Stimulated activated CD4-positive, alpha-beta T cell treated with anti-CD3 and anti-CD28 coated beads, Interleukin-12 subunit alpha, Interleukin-12 subunit beta, amount 100 ng/mL, for 48 hours (primary cell): ENCODE measurements at places on chromosomes 11 and 22.

GRCh38 chr22:38731703-38732161, 24.1 kb downstream of the SUN2 start:
- DNase-seq, result no peak

- DNase-seq, result no peak
These were observed 2.5 kb downstream of the ROBO3 start for GRCh38 chr11:124867700-124868099.

DNA sequence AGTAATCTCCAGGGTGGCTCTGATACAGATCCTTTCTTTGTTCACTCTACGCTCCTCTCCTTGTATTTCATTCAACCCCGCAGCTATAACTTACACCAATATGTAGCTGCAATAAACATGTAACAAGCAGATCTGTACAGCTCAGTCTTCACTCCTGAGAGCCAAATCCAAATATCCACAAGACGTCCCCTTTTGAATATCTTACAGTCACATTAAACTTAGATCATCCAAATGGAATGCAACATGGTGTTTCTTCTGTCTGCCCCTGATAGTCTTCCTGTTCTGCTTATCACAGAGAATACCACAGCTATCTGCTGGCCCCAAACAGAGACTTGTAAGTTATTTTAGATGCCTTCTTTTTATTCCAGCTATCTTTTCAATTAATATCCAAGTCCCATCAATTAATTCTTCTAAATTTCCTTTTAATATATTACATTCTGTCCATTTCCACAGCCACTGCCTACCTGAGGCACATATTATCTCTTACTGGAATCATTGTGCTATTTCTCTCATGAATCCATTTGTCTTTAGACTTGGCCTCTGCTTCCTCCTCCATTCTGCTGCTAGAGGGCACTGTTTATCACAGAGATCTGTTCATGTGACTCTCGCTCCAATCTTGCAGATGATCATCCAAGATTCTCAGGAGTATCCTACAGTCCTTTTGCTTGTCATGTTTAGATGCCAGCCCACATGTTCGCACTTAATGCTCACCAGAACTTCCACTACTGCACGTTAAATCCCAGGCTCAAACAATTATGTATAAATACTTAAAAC, 908.6 kb downstream of the NTM start:
- DNase-seq, result no peak

DNA sequence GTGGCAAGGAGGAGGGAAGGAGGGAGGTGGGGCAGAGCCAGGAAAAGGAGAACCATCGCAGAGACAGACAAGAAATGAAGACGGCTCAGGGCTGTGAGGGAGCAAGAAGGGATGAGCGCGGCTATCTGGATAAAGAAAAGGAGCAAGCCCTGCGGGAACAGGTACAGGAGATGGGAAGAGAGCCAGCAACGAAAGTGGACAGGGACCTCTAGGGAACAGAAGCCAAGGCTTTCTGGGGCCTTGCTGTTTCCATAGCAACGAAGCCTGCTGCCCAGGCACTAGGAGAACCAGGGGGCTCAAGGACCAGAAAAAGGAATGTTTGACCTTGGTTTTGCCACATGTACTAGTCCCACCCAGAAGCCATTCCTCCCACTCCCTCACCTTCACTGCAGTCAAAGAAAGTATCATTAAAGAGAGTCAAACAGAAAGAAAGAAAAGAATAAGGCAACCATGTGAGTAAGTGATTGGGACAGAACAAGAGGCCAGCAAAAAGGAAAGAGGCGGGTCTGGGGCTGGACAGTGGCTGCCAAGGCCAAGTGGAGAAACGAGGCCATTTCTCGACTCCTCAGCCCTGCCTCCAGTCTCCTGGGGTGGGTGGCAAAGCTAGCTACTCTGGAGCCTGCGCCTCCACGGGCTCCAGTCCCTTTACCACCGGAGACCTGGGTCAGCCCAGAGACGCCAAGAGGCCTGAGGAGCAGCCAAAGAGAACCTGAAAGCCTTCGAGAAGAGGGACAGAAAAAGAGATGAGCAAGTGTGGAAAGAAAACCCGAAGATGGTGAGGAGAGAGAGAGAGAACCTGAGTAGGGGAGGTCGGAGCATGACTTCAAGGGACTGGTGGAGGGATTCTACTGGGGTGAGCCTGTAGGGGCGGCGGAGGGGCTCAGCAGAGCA, 35.1 kb downstream of the NRXN2 start:
- no peak for DNase-seq

DNA sequence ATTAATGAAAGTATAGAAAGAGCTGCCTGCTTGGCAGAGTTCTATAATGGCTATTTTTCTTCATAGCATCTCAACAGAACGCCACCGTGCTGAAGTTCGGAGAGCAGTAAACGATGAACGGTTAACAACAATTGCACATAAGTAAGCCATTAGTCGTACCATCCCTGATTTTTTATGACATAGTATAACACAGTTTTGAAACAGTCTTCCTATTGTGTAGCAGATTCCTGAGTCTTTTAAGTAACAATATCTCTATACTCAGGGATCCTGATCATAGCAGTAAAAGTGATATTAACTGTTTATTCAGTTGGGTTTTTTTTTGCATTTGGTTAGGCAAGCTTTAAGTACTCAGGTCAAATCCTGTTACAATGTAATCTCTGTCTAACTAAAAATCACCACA, 8.4 kb downstream of the EMSY start:
- no peak for DNase-seq

GRCh38 chr11:120612513-120613263, 101.1 kb downstream of the GRIK4 start:
- DNase-seq, result no peak

DNA sequence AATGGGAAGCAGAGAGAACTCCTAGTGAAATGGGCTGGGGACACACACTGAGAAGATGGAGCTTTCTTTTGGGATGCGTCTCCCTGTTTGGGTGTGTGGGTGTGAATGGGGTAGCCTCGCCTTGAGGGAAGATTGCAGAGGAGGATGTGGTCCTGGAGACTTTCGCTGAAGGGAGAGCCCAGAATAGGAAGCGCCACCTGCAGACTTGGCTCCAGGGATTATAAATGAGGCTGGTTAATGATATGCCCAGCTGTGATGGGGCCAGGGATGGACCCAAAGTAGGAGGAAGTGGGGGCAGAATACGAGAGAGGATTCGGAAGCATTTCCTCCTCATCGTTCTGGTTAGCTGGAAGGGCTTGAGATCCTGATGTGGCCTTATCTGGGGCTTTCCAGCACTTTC, 13.7 kb downstream of the RELT start:
- DNase-seq, result no peak

DNA sequence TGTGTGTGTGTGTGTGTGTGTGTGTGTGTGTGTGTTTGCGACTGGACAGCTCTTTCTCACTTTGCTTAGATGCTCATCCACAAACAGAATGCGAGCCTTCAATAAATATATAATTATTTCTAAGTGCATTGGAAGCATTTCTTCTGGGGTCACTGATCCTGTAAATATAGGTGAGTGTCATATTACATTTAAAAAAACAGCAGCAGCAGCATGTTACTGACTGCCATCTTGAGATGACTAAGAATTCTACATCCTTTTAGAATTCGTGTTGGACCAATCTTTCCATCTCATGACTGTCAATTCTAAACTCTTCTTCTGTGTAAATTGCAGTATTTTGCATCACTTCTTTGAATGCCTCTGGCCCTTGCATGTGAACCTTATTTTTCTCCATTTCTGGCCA, 238.0 kb upstream of the DDI1 start:
- no peak for DNase-seq

GRCh38 chr11:44622721-44623258, 57.3 kb downstream of the CD82 start:
- DNase-seq, result no peak

GRCh38 chr22:44671742-44672141, 30.3 kb upstream of the PRR5 start:
- DNase-seq, result no peak

GRCh38 chr11:69211920-69212797, 56.4 kb downstream of the SMIM38 start:
- DNase-seq, result no peak

- no peak for DNase-seq
These were observed 117.3 kb downstream of the PARVA start for GRCh38 chr11:12494699-12495098.

DNA sequence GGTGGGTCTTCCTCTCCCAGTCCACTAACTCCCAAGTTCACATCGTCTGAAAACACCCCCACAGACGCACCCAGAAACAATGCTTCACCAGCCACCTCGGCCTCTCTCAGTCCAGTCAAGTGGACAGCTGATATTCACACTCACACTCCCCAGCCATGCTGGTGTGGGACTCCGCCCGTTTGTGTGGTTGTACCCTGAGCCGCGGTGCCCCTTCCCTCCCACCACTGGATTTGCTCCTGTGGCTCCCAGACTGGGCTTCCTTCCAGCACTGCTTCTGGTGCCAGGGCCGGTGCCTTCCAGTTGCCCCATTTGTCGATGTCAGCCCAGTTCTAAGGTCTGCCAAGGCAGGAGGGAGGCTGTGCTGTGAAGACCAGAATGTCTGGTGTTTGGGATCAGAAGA, 37.9 kb upstream of the PLET1 start:
- DNase-seq, result no peak

- DNase-seq, result no peak
These were observed 102.0 kb downstream of the TIMP3 start for GRCh38 chr22:32903507-32903906.
